Mesendoderm (in vitro differentiated cells): ENCODE measurements at places on chromosomes 5 and 9.
A peak's percentile ranks its signal among the peaks of the same experiment; 100 is the strongest.

GRCh38 chr5:176577312-176578176 lies 28.4 kb downstream of the CDHR2 start:
- H3K27me3 ChIP-seq = no peaks in the 10 kb centered on the region
- no peaks in the 10 kb centered on the region for H3K4me1 ChIP-seq
- H3K36me3 ChIP-seq = no peaks in the 10 kb centered on the region
- no peak overlapping the region for H3K4me3 ChIP-seq
- DNase-seq = no peak

DNA sequence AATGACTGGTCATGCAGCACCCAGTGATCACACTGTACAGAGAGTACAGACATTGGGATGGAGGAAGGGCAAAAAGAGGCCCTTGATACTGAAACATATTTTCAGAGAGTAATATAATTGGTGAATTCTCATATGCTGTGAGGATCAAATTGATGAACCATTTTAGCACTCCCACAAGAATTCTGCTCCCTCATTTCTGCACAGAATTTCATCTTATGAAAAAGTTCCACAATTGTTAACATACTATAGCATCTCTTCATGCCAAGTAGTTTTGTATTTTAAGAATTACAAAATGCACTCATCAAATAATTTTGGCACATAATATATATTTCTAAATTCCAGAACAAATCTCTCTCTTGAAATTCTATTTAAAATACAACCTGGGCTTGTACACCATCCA lies 351.2 kb downstream of the PDE4D start:
- no peak overlapping the region for H3K27ac ChIP-seq
- no peaks in the 10 kb centered on the region for H3K4me1 ChIP-seq
- H3K27me3 ChIP-seq = no peaks in the 10 kb centered on the region
- no peaks in the 10 kb centered on the region for H3K36me3 ChIP-seq

DNA sequence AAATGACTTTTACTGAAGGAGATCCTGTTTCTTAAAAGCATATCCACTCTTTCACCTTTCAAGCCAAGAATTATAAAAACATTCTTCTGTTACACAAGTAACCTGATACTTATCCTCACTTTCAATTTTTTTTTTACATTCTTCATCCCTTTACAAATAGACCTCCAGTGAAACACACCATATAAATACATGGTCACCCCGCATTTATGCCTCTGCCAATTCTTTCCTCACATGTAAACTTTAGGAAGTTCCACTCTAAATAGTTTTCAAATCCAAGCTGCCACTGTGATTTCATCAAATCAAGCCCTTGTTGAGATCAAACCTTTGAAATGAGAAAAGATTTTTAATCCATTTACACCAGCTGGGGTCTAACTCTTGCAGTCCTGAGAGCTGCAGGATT lies 40.0 kb downstream of the GAS1 start:
- no peaks in the 10 kb centered on the region for H3K36me3 ChIP-seq

- no peak for DNase-seq
- no peaks in the 10 kb centered on the region for H3K36me3 ChIP-seq
- H3K27ac ChIP-seq = no peak overlapping the region
- no peak overlapping the region for H3K4me3 ChIP-seq
- no peaks in the 10 kb centered on the region for H3K27me3 ChIP-seq
- peaks cover 14% of the 10 kb centered on the region for H3K4me1 ChIP-seq
Observed at GRCh38 chr5:154081246-154081645, 42.5 kb downstream of the MFAP3 start.

- no peaks in the 10 kb centered on the region for H3K36me3 ChIP-seq
- H3K4me1 ChIP-seq = no peaks in the 10 kb centered on the region
- H3K4me3 ChIP-seq = peak overlapping the region; percentile 7
- peak; percentile 51 for DNase-seq
Observed at GRCh38 chr5:172683645-172684471, 42.8 kb downstream of the NEURL1B start.

DNA sequence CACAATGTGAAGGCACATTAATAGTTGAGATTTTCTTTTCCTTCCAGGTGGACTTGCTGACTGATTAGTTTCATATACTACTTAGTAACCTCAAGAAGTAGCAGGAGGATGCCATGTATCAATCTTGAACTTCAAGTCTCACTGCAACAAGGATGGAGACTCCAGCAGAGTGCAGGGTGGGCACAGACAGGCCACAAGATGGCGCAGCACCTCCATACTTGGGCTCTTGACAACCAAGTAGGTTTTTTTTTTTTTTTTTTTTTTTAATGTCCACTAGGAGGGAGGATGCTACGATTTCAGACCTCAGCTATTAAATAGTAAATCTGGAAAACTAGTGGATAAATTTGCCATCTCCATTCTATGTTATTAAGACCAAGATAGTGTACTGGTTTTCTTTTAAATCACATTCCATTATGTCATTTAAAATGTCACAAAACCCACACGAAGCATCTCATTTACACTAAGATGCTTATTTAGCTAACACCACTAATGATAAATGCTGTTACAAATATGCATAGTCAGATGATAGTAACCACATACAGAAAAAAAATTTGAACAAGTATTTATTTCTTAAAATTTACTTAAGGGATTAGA lies 58.6 kb downstream of the IL6ST start:
- H3K27ac ChIP-seq = no peak overlapping the region
- no peaks in the 10 kb centered on the region for H3K4me1 ChIP-seq
- peak; percentile 83 for DNase-seq
- H3K36me3 ChIP-seq = no peaks in the 10 kb centered on the region
- no peak overlapping the region for H3K4me3 ChIP-seq
- no peaks in the 10 kb centered on the region for H3K27me3 ChIP-seq

DNA sequence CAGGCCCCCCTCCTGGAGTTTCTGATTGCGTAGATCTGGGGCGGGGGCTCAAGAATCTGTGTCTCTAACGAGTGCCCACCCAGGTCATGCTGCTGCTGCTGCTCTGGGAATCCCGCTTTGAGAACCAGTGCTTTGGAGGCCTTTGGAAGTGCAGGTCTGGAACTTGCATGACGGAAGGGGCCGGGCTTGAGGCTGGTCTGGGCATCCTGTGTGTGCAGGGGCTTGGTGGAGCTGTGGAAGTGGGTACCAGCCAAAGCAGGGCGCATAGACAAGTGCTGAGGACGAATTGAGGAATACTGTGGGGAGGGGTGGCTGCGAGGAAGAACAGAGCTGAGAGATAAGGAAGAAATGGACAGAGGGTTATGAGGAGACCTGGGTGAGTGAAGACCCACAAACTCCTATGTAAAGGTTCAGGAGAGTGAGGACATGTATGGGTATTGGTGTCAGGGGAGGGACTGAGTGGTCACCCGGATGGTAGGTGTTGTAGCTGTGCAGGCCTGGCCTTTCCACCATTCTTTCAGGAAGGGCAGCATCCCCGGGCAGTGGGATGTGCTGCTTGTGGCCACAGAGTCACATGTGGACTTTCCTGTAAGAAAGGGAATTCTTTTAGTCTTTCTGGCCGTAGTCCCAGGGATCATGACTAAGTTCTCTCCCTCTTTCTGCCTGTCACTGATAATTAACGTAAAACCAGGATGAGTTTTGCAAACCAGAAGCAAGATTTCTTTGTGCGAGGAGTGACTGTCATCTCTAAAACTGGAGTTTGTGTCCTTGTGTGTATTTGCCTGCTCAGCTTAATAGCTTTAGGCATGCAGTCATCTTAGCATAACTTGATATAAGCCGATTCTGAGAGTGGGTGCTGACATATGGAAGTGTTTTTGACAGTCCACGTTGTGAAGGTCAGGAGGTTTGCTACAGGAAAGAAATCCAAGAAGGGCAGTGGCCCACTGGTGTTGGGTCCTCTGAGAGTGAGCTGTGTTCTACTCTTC lies 43.3 kb upstream of the TJP2 start:
- H3K4me1 ChIP-seq = peaks cover 2% of the 10 kb centered on the region
- no peaks in the 10 kb centered on the region for H3K36me3 ChIP-seq
- no peak for DNase-seq
- no peak overlapping the region for H3K4me3 ChIP-seq
- no peak overlapping the region for H3K27ac ChIP-seq

- H3K27ac ChIP-seq = no peak overlapping the region
- no peaks in the 10 kb centered on the region for H3K36me3 ChIP-seq
- H3K4me3 ChIP-seq = no peak overlapping the region
- H3K27me3 ChIP-seq = no peaks in the 10 kb centered on the region
Observed at GRCh38 chr9:2087500-2088313, 72.6 kb downstream of the SMARCA2 start.

GRCh38 chr9:122389799-122390481 lies 19.1 kb downstream of the PTGS1 start:
- no peak for DNase-seq
- no peaks in the 10 kb centered on the region for H3K27me3 ChIP-seq
- no peak overlapping the region for H3K4me3 ChIP-seq
- no peaks in the 10 kb centered on the region for H3K36me3 ChIP-seq
- no peaks in the 10 kb centered on the region for H3K4me1 ChIP-seq

- no peaks in the 10 kb centered on the region for H3K27me3 ChIP-seq
- no peaks in the 10 kb centered on the region for H3K36me3 ChIP-seq
- no peak overlapping the region for H3K4me3 ChIP-seq
- no peak overlapping the region for H3K27ac ChIP-seq
Observed at GRCh38 chr5:109859537-109859936, 169.8 kb downstream of the MAN2A1 start.

- no peaks in the 10 kb centered on the region for H3K27me3 ChIP-seq
- no peak overlapping the region for H3K27ac ChIP-seq
- H3K4me3 ChIP-seq = no peak overlapping the region
- no peak for DNase-seq
- H3K4me1 ChIP-seq = no peaks in the 10 kb centered on the region
- H3K36me3 ChIP-seq = no peaks in the 10 kb centered on the region
Observed at GRCh38 chr5:143592648-143593047, 189.2 kb upstream of the NR3C1 start.

DNA sequence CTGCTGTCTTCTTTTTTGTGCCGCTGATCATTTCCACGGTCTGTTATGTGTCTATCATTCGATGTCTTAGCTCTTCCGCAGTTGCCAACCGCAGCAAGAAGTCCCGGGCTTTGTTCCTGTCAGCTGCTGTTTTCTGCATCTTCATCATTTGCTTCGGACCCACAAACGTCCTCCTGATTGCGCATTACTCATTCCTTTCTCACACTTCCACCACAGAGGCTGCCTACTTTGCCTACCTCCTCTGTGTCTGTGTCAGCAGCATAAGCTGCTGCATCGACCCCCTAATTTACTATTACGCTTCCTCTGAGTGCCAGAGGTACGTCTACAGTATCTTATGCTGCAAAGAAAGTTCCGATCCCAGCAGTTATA lies 17.1 kb downstream of the F2R start:
- H3K4me1 ChIP-seq = no peaks in the 10 kb centered on the region
- H3K4me3 ChIP-seq = no peak overlapping the region
- H3K27me3 ChIP-seq = no peaks in the 10 kb centered on the region
- no peak overlapping the region for H3K27ac ChIP-seq

DNA sequence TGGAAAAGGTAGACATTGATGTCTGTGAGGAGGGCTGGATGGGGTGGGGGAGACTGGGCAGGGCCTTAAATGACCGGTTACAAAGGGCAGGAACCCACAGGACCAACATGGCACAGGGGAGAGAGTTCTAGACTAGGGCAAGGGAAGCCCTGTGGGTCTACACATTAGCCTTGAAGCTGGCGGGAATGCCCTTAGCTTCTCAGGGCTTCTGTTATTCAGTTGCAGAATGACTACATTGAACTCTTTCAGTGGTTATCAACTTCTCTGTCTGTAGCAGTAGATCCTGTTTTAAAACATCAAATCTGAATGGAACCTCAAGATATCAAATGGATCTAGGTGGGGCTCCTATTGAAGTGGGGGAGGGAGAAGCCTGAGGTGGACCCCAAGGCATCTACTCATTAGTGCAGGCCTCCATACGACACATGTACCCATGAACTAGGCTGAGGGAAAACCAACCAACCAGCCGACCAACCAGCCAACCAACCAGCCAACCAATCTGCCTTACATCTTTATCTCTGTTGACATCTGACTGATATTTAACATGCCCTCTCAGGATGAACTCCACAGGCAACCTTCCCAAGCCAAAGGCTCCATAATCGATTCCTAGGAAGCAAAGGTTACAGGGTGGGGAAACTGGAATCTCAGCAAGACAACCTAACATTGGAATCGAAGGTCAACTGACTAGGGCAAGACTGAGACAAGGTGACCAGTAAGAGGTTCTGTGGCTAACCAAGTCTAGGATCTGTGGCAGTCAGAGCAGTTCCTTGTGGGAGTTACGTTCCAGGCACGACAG lies 48.3 kb downstream of the DAP start:
- no peak for DNase-seq
- no peaks in the 10 kb centered on the region for H3K4me1 ChIP-seq
- H3K4me3 ChIP-seq = no peak overlapping the region
- no peaks in the 10 kb centered on the region for H3K27me3 ChIP-seq
- H3K27ac ChIP-seq = no peak overlapping the region

DNA sequence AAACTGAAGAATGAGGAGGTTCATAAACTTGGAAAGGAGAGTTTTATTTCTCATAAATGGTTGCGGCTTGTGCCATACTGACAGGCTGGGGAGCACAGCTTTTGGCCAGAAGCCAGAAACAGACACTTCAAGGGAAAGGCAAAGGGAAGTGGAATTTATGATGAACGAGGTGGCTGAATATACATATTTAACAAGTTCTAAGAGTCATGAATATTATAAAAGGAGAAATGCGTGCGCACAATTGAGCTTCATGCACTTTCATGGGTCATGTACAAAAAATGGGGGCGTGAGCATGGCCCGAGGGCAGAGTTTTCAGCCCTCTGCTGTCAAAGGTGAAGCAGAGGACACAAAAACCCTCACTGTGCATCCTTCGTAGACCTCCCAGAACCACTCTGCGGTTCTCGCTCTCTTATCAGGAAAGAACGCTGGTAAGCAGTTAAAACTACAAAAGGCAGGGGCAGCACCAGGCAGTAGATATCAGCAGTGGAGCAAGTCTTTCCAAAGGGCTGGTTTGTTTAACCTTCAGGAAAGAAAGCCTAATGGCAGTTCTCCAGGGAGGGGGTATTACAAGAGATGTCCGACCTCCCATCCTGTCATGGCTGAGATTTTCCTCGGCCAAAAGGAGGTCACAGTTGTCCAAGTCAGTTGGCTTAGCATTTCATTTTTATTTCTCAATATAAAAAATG lies 29.0 kb downstream of the AUH start:
- H3K4me3 ChIP-seq = no peak overlapping the region
- no peak for DNase-seq
- H3K4me1 ChIP-seq = no peaks in the 10 kb centered on the region
- H3K27me3 ChIP-seq = no peaks in the 10 kb centered on the region
- no peak overlapping the region for H3K27ac ChIP-seq
- no peaks in the 10 kb centered on the region for H3K36me3 ChIP-seq

DNA sequence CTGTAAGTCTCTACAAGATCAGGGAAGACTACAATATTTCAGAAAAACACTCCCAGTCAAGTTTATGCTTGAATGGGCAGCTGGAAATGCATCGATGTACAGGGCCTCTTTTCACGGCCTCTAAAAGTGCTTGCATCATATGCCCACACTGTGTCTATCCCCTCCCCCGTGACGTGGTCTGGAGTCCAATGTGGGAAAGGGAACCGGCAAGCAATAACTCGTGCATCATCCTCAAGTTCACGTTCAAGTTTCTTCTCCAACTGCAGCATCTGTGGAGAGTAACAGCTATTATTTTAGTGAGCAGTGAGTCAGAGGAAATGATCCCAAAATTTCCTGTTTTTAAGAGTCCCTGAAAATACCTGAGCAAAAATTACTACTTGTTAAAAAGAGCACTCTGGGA lies 22.3 kb downstream of the ATPSCKMT start:
- H3K27ac ChIP-seq = no peak overlapping the region
- H3K27me3 ChIP-seq = no peaks in the 10 kb centered on the region
- no peak for DNase-seq
